NCI-H446 (cell line): ENCODE measurements at places on chromosomes 12 and 14.

- DNase-seq: no peak
Measured at GRCh38 chr12:89927226-89927698, 218.6 kb upstream of the ATP2B1 start.

DNA sequence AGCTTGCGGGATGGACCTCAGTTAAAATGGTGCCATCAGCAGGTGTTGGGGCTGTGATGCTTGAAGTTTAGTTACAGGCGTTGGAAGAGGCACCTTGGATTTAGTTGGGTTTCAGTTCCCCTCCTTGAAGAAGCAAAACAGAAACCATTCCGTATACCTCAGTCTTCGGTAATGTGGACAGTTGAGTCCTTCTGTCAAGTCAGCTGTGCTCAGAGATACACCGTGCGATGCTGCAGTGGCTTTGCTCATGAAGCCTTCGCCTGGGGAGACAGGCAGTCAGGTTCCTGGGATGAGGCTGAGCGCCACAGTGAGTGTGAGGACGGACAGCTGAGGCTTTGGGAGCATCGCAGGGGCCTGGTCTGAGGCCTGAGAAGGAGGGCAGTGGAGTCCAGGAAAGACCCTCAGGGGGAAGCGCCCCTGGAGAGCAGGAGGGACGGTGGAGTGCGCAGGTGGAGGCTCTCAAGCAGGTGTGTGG, 7.4 kb downstream of the RAN start:
- no peak for DNase-seq

GRCh38 chr12:125186471-125187147, 121.4 kb downstream of the AACS start:
- DNase-seq: no peak

DNA sequence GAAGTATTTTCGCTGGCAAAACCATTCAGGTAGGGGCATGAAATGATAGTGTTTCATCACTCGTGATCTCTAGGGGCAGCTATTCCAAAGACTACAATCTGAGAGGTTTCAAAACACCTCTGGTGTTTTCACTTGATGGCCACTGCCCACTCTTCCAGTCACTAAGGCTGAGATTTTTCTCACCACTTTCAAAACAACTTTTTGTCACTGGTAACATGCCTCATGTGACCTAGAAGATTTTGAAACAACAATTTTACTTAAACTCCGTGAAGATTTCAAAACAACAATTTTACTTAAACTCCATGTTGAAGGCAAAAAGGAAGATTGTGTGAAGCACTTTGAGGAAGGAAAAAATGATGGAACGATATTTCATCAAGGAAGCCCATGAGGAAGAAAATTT, 1.2 kb upstream of the IRAK3 start:
- DNase-seq: no peak

GRCh38 chr12:130990034-130990433, 36.3 kb downstream of the ADGRD1 start:
- DNase-seq: no peak

GRCh38 chr14:21350539-21350938, 33.3 kb downstream of the SUPT16H start:
- no peak for DNase-seq

DNA sequence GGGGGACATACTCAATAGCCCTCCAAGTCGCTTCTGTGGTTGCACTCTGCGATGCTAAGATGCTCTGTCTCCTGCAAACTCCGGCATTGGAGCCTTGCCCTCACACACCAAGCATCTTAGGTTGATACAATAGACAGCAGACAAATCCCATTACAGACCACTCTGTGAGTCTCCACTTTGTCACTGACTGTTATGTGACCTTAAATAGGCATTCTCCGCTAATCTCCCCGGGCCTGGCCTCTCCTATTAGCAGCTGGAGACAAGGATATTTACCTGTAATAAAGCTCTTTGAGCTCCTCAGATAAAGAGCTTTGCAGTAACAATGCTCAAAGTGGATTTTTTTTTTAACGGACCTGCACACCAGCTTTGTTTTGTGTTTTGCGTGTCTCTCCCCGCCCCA, 479.7 kb upstream of the TBX3 start:
- DNase-seq: no peak

DNA sequence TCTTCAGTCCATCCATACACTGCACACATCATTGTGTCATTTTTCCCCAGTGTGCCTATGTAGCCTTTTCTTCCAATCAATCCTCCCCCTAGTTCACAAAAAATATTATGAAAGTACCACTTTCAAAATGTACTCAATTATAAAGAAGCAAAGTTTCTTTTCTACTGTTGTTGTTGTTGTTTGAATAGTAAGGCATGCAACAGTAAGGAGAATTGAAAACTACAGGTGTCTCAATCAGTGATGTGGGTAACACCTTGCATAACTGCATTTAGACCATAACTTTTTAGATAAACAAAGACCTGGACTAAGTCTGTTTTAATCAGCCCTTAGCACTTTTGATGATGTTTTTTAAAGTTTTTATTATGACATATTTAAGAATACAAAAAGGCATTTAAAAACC, 104.4 kb downstream of the EML5 start:
- DNase-seq: no peak

- DNase-seq: no peak
Measured at GRCh38 chr14:33671556-33671955, 279.3 kb downstream of the EGLN3 start.

DNA sequence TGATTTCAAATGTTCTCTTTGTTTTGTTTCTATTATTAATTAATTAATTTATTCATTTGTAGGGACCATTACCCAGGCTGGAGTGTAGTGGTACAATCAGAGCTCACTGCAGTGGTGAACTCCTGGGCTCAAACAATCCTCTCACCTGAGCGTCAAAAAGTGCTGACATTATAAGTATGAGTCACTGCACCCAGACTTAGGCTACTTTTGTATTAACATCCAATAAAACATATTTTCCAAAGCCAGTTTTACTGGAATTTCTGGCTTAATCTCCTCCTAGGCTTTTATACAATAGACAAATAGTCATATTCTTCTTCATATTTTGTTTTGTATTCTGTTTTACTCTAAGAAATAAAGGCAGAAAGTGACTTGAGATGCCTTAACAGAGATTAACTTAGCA, 749.6 kb downstream of the SLC16A7 start:
- no peak for DNase-seq

DNA sequence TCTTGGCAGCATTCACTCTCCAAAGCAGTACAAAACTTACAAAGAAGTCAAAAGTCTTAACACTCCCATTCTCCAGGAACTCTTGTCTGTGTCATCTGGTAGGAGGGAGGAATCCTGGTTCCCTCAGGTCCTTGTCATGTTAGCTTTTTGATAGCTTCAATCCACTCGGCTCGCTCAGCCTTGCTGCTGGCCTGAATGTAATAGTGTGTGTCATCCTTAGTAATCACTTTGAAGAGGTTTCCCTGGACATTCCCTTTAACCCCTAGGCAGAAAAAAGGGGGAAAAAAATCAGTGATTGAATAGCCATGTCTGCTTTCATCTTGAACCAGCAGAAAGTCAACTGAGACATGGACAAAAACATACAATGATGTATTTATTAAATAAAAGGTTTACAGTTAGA, 24.8 kb downstream of the PLEK2 start:
- DNase-seq: no peak

DNA sequence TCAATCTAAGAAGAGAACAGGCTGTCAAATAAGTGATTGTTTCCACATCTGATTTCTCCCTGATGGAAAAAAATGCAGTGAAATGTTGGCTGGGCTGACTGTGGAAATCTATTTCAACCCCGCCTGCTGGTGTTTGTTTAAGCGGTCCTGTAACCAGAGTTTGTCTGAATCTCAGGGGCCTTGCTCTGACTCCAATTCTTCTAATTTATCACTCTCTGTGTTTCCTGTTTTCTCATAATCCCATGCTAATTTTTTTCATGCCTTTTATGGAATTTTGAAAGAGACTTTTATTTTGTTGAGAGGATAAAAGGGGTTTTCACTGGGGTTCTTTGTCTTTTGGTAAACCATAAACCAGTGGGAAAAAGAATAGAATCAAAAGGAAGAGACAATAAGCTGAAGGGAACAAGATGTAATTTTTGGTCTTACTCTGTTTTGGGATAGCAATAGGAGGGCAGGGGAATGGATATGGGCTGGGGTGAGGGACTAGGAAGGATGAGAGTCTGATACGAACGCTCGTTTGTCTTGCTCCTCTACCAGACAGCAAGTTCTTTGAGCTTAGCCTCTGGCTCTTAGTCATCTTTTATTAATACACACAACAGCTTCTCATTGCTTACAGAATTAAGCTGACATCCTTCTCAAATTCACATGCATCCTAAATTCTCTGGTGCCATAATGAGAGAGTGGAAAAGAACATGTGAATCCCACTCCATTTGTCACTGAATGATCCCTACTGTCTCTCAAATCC, 8.0 kb upstream of the MGP start:
- DNase-seq: no peak

- DNase-seq: no peak
Measured at GRCh38 chr14:46574221-46574977, 77.2 kb downstream of the RPL10L start.

DNA sequence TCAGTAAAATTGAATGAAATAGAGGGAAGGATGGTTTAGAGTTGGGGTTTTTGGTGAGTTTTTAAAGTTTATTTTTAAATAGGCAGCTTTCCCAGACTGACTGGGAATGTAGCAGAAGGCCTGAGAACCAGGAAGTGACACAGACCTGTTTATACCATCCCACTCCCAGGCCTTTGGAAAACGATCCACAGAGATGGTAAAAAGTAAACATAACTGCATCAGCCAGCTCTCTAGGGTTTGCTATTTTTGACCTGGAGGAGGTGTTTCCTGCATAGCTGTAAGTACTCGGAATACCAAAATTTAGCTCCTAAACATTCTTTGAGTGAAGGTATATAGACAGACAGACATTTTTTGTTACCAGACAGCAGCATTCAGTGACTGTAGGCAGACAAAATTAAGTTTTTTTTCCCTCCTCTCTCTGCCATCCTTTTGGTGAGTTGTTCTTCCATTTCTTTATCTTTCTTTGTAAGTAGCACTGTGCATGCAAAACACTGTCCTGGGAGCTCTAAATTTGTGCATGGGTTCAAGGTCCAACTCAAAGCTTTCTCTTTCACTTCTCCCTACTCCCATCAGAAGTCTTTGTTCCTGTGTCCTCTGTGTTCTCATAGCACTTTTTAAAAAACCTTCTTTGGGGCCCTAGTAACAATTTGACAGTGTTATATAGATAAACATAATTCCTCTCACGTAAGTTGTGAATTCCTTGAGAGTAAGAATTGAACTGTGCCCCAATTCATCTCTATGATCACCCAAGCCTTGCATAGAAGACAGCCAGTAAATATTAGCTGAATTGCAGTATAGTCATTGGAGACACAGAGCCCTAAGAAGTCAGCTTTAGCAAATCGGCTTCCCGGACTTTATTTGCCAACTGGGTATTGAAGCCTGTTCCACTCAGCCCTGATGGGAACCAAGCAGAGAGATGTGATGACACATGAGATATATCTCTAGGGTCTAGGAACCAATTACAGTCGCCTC, 37.4 kb downstream of the SUSD6 start:
- no peak for DNase-seq

- no peak for DNase-seq
Measured at GRCh38 chr12:125674554-125675338, 609.5 kb downstream of the AACS start.

- no peak for DNase-seq
Measured at GRCh38 chr14:106199097-106199496, 672.7 kb downstream of the TMEM121 start.

GRCh38 chr12:123064885-123065619, 84.6 kb downstream of the ARL6IP4 start:
- no peak for DNase-seq

- no peak for DNase-seq
Measured at GRCh38 chr12:34294137-34294536, 271.8 kb downstream of the ALG10 start.

GRCh38 chr12:2324387-2324786, 271.6 kb downstream of the CACNA1C start:
- DNase-seq: peak; percentile 54

DNA sequence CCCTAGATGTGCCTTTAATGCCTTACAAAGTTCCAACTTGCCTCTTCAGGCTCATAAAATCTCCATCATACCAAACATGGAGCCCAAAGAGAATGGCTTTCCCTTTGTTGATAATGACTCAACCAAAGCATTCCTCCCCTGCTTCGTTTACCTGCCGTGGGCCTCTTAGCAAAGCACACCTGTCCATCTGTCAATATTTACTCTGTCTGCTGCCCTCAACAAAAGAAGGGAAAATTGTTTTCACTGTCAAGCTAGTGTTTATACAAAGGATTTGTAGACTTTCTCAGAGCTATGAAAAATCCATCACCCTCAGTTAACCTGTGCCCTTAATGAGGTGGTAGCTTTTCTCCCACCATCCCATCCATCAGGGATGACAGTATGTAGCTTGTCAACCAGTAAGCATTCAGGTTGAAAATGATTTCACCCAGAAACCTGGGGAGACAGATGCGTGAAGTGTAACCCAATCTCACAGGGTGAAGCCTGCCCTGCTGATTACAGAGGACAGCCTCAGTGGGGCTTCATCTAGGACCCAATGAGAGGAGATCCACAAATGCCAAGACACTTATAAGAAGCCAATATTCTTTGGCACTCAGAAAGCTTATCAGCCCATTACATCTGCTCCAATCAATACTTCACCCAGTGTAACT, 278.1 kb downstream of the NUAK1 start:
- no peak for DNase-seq

GRCh38 chr14:71314717-71315116, 407.5 kb downstream of the PCNX1 start:
- DNase-seq: no peak

GRCh38 chr14:92898566-92899131, 24.3 kb upstream of the CHGA start:
- DNase-seq: no peak

GRCh38 chr12:74401035-74401434, 136.6 kb upstream of the ATXN7L3B start:
- DNase-seq: no peak

DNA sequence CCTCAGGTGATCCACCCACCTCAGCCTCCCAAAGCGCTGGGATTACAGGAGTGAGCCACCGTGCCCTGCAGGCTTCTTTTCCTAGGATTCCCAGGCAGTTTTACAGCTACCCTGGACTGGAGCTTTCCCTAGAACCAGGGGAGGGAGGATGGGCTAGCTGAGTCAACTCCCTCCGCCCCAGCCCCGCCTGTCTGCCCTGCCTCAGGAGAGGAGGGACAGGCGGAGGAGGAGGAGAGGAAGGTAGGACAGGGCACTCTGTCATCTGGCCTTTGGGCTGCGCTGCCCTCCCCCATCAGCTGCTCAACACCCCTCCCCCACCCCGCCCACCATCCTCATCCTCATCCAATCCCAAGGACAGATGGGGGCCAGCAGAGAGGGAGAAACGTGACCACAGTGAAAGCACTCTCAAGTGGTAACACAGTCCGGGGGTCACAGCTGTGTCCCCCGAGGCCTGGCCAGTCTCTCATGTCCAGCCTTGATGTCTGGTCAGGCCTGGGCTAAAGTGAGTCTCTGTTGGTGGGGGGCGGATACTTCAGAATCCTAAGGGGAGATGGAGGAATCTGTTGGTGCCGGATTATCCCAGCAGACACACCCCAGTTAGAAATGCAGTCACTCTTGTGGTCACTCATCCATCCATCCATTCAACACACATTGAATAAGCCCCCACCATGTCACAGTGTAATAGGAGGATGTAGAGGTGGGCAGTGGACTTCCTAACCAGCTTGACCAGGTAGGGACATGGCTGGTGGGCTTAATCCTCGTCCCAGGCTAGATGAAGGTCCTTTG, 12.3 kb downstream of the FIGNL2 start:
- DNase-seq: no peak

- no peak for DNase-seq
Measured at GRCh38 chr14:26606729-26607312, 9.0 kb upstream of the NOVA1 start.

- DNase-seq: no peak
Measured at GRCh38 chr12:30473274-30473673, 222.4 kb downstream of the IPO8 start.
